ACHN (cell line): ENCODE measurements at places on chromosomes 4 and X.
A peak's percentile ranks its signal among the peaks of the same experiment; 100 is the strongest.

GRCh38 chr4:74473155-74473811 lies 28.3 kb downstream of the AREG start:
- DNase-seq, result peak; percentile 48

- peak; percentile 38 for DNase-seq
Observed at GRCh38 chrX:2423282-2423681, 77.5 kb downstream of the DHRSX start.

- peak; percentile 92 for DNase-seq
Observed at GRCh38 chr4:145909281-145909715, 29.3 kb downstream of the ZNF827 start.

DNA sequence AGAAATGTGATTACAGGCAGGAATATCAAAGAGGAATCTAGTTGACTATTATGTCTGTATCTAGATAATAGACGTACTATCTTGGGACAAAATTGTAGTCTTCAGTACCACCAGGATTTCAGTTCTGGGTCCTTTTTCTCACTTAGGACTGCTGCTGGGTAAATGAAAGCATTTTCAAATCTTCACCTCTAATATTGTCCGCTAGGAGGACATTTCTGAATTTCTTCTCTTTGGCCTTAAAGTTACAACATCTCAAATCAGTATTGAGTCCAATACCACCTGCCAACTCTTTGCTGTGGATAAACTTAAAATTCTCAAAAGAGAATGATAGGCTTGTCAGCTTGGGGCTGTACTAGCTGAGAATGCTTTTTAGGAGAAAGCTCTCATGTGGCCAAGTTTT lies 6.0 kb downstream of the FGF16 start:
- no peak for DNase-seq

GRCh38 chr4:4574052-4574451 lies 32.2 kb upstream of the STX18 start:
- DNase-seq, result no peak

- peak; percentile 12 for DNase-seq
Observed at GRCh38 chrX:53678667-53679066, 7.9 kb downstream of the HUWE1 start.

DNA sequence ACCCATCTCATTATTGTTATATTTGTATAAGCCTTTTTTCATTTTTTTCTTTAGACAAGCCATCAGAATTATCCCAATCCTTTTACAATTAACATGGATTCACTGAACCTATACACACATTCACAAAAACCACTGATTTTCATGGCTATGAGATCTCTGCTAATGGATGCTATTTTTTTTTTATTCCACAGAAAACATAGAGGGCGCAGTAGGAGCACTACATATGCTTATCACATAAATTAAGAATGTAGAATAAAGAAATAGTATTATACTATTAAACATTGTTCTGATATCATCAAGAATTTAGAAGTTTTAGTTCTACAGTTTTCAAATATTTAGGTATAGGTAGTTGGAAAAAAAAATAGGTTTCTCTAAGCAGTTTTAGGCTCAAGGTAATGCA lies 1477.4 kb downstream of the ARAP2 start:
- peak; percentile 6 for DNase-seq

- no peak for DNase-seq
Observed at GRCh38 chr4:161629694-161630441, 533.9 kb downstream of the FSTL5 start.

GRCh38 chrX:136039968-136040367 lies 54.7 kb downstream of the SLC9A6 start:
- DNase-seq, result no peak

DNA sequence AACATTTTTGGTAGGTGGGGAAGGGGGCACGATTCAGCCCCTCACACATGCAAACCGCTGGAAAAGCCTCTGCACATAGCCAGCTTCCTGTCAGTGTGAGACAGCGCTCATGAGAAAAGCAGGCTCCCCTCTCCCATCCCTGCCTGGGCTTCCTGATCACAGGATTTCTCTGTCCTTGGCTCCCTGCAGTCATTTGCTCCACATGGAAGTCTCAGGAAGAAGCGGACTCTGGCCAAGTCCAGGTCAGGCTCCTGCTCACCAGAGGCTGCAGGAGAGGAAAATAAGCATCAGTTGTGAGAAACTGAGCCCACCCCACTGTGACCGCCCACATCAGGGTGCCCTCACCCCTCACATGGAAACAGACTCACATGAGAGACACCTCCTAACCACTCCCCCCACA lies 664.3 kb upstream of the TENM3 start:
- no peak for DNase-seq

DNA sequence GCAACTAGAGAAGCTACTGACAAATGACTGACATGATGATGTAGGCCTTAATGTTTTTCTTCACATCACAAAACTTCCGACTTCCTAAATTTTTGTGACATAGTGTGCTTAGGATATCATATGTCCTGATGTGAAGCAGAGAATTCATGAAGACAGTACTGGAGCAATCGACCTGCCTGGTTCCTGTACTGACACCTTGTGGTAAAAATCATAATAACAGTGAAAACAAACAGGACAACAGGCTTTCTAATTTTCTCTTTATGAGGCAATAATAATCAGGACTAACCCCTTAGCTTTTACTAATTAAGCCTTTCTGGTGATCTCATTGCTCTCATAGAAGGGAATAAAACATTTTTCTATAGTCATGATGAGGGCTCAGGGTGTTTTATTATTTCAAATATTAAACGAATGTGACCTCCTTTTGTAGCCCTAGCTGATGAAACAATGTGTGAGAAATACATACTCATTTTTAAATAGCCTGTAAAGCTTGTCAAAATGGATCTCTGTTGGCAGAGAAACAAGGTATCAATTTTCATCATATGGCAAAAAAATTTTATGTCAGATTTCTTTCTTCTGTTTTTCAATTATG lies 158.4 kb downstream of the TENT5D start:
- peak; percentile 19 for DNase-seq

DNA sequence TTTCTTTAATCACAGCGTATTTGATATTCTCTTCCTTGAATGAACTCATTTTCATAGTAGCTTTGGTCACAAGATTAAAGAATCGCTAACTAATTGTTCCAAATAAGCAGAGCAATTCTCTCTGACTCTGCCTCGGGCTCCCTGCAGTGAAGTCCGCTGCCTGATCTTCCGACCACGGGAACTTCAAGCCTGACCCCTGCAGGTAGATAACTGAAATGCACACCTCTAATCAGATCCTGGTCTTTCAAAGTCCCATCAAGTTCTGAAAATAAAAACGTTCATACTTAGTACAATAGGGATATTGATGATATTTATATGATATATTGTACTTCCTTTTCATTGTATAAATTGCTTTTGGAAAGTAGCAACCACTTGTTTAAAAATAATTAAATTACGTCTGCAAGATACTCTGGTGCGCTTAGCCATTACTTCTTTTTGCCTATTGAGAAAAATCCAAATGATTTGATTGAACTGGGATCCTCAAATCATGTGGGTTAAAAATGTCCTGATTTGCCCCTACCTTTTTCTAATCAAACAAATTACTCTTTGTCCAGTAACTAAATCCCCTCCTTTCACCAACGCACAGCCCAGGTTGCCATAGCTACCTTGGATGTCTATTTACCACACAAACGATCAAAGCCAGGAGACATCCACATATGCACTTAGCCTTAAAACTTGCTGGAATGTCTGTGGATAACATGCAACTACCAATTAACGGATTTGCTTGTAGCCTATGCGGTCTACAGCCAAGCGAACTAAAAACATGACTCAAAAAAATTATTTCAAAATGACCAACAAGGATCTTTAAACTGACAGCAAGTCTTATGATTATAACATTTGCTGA lies 4.2 kb downstream of the MID1 start:
- peak; percentile 55 for DNase-seq

- no peak for DNase-seq
Observed at GRCh38 chrX:149870840-149871239, 10.1 kb upstream of the MAGEA8 start.

- DNase-seq, result no peak
Observed at GRCh38 chrX:124086411-124086810, 124.9 kb downstream of the STAG2 start.

GRCh38 chr4:148447681-148448080 lies 5.5 kb upstream of the NR3C2 start:
- no peak for DNase-seq

DNA sequence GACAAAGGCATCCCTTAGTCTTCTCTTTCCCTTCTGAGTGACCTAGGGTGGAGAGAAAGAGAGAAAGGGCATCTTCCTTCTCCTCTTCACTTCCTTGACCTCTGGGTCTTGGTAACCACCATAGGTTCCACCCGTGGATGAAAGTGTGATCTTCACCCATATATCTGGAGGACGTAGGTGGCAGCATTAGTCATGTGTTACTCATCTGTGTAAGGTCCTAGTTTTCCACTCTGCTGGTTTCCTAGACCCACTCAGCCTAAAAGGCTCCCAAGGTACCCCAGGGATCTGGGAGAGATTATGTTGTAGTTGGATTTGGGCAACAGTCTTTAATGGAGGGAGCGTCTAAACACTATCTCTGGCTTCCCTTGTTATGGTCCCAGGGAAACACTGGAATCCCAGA lies 45.5 kb upstream of the RAB9B start:
- DNase-seq, result peak; percentile 57

GRCh38 chrX:12080265-12080664 lies 58.0 kb upstream of the FRMPD4 start:
- DNase-seq, result peak; percentile 16

DNA sequence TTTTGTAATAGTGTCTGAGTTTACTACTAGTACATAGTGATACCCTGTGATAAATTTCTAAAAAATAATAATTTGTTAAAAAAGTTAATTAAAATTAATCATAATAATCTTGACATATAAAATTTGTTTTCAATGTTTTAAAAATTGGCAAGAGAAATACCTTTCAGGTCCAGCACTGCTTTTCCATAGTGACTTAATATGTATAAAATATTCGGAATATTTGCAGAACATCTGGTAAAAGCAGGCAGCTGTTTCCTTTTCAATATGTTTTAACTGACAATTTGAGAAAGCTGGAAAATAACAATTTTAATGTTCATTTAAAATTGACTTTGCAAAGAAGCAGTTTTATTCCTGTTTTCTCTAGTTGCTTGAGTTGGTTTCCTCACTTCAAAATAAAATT lies 17.6 kb upstream of the GK2 start:
- no peak for DNase-seq

DNA sequence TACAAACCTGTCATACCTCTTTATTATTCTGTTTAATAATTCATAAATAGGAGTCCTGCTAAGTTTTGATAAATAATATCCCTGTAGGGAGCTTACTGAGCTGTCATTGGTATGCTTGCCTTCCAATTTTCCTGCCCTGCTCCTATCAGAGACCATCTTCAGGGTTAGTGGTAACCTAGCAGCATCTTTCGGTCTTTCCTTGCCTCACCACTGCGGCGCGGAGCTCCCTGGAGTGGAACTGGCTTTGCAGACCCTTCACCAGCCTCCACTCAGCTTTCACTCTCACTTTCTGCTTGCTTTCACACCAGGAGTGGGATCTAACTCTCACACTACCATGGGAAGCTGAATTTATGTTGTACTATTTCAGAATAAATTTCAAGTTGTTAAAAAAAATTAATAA lies 481.7 kb upstream of the ATOH1 start:
- no peak for DNase-seq

GRCh38 chrX:153469811-153470410 lies 465 bp downstream of the HAUS7 start:
- DNase-seq, result peak; percentile 24

GRCh38 chr4:81635739-81636138 lies 164.0 kb upstream of the RASGEF1B start:
- DNase-seq, result peak; percentile 25

DNA sequence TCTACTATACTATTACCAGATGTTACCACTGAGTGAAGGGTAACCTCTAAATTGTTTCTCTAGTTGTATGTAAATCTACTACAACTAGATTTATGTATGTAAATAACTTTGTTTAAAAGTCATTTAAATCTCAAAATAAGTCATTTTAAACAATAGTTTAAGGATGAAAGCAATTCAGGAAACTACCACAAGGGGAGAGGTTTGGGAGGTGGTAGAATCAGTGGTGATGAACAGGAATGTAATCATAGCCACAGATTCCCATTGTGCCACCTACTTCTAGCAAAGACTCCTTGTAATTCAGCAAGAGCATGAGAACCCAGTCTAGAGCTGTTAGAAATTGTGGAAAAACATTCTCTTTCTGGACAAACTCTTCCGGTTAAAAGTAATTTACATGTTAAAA lies 234.6 kb downstream of the SLC7A11 start:
- DNase-seq, result peak; percentile 12

DNA sequence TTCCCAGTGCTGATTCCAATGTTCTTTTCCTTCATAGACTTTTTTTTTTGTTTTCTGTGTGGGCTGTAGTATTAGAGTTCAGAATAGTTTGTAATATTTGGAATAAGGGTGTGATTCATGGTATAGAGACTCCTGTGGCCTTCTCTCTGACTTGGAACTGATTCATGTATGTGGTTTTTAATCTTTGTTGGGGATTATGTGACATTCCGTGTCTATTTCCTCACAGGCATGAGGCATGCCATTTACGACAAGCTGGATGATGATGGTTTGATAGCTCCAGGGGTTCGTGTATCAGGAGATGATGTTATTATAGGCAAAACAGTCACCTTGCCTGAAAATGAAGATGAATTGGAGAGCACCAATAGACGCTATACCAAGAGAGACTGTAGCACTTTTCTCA lies 44.4 kb downstream of the POLR2B start:
- no peak for DNase-seq

- DNase-seq, result no peak
Observed at GRCh38 chr4:121957266-121957665, 5.4 kb upstream of the TRPC3 start.

GRCh38 chr4:180150818-180151217 lies 2092.4 kb upstream of the TENM3 start:
- peak; percentile 34 for DNase-seq

- peak; percentile 50 for DNase-seq
Observed at GRCh38 chr4:174222266-174222872, 61.1 kb downstream of the FBXO8 start.

- no peak for DNase-seq
Observed at GRCh38 chrX:70338290-70338689, 48.4 kb downstream of the KIF4A start.

DNA sequence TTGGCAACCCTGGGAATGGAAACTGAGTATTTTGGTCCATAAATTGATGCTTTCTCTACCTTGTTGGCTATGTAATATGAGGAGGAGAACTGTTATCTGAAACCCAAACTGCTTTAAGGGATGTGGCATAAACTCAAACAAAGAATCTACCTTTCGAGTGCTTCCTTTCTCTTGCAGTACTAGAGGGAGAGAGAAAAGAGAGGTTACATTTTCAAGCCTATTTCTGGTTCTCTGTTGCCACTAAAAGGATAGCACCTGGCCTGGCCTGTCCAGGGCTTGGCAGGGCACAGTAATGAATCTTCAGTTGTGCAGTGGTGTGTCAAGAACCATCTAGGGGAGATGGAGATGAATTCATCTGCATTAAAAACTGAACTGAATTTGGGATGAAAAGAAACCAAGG lies 308.6 kb downstream of the PTTG2 start:
- DNase-seq, result no peak

DNA sequence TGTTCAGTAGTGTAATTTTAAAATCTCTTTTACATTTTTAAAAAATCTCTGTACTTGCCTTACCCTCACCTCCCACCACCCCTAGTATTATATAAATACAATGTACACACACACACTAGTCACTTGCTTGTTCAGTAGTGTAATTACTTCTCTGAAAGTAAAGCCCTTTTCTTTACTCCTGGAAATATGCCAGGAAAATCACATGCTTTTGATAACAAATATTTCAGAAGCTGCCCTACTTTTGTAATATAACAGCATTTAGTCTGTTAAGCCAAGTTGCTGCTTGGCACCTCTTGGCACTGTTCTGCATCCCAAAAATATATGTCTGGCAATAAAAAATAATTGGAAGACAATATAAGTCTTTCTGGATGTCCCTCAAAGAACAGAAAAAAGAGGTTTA lies 172.8 kb upstream of the APOOL start:
- DNase-seq, result no peak

GRCh38 chr4:11197631-11198341 lies 230.9 kb downstream of the HS3ST1 start:
- no peak for DNase-seq
